ENCODE measurements at places on chromosomes 7 and 10.

GRCh38 chr10:68578974-68579373 lies 18.8 kb downstream of the TET1 start:
- DNase-seq, result no peak

DNA sequence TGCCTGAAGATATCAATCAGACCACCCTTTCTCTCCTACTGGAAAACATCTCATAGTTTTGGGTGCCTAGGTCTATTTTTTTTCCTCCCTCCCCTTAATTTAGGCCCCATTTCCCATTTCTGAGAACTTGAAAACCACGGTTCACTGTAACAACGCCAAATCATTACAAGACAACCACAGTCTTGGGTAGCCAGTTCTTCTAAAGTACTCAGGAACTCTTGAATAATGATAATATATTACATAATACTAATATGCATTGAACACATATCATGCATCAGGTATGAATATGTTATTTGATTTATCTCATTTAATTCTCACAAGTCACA lies 185.1 kb upstream of the ADO start:
- no peak for DNase-seq

- DNase-seq, result no peak
Measured at GRCh38 chr7:2864999-2865670, 21.0 kb upstream of the GNA12 start.

- DNase-seq, result no peak
Measured at GRCh38 chr7:141416650-141417270, 134.4 kb upstream of the AGK start.

DNA sequence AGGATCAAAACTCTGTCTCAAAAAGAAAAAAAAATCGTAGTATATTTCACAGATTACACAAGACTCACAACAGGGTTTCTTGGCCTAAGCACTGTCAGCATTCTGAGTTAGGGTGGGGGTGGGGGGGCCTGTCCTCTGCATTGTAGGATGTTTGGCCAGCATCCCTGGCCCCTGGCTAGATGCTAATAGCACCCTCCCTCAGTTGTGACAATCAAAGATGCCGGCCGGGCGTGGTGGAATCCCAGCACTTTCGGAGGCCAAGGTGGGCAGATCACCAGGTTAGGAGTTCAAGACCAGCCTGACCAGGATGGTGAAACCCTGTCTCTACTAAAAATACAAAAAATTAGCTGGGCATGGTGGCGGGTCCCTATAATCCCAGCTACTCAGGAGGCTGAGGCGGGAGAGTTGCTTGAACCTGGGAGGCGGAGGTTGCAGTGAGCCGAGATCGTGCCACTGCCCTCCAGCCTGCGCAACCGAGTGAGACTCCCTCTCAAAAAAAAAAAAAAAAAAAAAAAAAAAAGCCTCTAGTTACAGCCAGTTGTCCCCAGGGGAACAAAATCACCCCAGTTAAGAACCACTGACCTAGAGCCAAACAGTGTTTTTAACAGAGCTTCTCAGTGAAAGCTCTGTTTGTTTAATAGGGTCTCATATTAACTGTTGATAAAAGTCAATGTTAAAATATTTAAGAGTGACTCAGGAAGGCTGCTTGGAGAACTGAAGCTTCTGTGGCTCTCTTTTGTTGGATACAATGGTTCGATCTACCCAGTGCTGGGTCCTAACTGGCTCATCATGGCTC lies 161.0 kb upstream of the FAM171A1 start:
- no peak for DNase-seq

GRCh38 chr7:69847921-69848612 lies 249.8 kb downstream of the AUTS2 start:
- DNase-seq, result no peak

GRCh38 chr10:32337350-32337749 lies 9.6 kb downstream of the EPC1 start:
- no peak for DNase-seq

DNA sequence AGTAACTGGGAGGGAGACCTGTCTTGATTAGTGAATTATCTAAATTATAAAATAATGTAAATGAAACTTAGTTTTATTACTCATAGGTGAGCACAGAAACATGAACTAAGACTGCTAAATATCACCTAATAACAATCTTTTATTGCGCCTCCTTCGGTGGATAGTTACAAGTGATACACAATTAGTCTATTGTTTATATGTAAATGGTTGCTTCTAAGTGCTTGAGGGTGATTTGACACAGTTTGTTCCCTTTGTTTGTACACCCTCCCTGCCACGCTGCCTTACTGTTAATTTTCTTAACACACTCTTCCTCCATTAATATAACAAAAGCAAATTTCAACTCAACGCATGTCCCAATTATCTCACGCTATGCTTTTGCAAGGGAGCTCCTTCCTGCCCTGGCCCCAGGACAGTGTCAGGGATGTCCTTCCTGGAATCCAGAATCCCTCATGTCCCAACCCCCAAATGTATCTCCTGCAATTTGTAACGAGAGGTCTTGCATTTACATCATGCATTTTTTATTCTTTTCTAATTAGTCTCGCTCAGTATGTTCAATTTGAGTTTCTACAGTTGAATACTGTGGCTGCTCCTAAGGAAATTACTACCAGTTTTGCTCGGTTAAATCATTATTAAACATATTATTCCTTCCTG lies 4.2 kb downstream of the NPSR1 start:
- no peak for DNase-seq

DNA sequence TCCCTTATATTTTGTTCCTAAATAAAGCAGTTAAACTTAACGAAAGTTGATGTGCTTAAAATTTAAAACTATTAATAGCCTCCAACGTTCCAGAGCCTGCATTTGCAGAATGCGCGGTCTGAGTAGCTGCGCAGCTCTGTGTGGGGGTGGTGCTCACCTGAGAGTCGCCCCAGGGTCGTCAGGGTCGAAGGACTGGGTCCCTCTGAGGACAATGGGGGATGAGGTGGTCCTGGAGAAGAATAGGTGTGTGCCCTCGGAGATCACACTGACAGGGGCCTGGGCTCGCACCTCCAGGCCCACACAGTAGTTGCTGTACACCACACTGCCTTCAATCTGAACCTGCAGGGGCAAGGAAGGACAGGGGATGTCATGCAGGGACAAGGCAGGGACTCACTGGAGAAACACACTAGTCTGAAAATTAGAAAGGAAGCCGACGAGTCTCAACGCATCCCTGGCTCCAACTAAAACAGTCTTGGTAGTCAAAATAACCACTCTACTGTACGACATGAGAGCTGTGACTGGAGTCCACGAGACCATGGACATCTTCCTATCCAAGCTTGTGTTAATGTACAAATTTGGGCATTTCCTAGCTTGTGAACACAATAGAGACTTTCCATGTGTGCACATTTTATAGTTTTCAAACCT lies 54.4 kb downstream of the PKD1L1 start:
- DNase-seq, result no peak

- DNase-seq, result no peak
Measured at GRCh38 chr7:47783456-47784223, 164.6 kb downstream of the PKD1L1 start.

- no peak for DNase-seq
Measured at GRCh38 chr10:68208424-68209042, 23.4 kb downstream of the ATOH7 start.

GRCh38 chr10:16519908-16520861 lies 1.5 kb downstream of the C1QL3 start:
- no peak for DNase-seq

GRCh38 chr7:44846816-44847508 lies 925 bp downstream of the H2AZ2 start:
- no peak for DNase-seq

DNA sequence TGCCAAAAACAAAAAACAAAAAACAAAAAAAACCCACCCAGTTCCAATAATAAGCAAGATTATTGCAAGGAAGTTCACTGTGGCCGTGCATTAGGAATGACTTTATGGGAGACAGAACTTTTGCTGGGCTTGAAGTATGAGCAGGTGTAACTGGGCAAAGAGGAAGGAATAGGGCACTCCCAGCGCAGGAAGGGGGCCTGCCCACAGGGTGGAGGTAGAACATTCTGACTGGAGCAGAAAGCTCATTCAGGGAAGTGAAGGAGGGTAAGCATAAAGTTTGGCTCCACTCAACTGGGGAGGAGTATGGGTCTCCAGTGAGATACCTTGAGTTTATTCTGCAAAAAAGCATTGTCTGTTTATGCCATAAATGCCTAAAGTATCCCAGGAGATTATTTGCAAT lies 42.1 kb upstream of the WIPF3 start:
- DNase-seq, result no peak

DNA sequence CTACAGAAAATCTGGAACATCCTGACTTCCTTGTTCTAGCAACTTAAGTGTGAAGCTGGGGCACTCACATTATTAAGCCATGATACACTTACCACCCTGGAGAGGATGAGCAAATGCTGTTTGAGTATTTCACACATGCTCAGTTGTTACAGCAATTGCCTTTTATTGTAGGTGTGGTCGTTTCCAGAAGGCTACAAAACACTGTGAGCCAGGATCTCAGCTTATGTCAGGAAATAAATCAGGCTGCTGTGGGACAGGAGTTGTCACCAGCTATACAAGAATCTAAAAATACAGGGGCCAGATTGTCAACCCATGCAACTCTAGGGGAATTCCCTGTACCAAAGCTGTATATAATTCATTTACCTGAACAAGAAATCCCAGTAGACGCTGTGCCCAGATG lies 273.3 kb upstream of the SP4 start:
- DNase-seq, result no peak

- no peak for DNase-seq
Measured at GRCh38 chr7:105905209-105905909, 29.0 kb upstream of the ATXN7L1 start.

- DNase-seq, result no peak
Measured at GRCh38 chr10:86261941-86262687, 104.5 kb downstream of the GRID1 start.

- DNase-seq, result no peak
Measured at GRCh38 chr10:79170993-79171392, 102.2 kb downstream of the ZMIZ1 start.

- DNase-seq, result no peak
Measured at GRCh38 chr7:148670807-148671206, 27.9 kb upstream of the CUL1 start.

DNA sequence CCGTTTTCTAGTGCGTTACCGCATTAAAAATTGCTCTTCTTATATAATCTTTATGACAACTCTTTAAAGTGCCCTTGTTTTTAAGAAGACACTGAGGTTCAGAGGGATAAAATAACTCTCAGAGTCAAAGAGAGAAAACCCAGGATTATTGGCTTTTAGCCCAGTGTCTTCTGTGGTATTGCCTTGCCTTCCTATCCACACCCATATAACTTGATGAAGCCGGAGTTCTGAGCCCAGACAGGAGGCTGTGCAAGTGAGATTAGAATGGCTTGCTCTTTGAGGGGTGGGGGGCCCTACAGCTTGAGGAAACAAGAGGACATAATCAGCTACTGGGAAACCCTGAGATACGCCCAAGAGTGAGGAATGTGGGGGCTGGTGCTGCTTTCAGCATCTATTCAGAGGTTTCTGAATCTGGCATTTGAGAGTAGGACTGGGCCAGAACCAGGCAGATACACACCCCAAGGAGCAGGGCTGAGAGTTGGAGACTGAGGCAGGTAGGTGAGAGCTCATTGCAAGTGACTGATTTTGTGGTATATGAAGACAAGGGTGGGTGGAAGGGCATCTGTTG lies 2.3 kb downstream of the PRXL2A start:
- no peak for DNase-seq

- no peak for DNase-seq
Measured at GRCh38 chr10:127872871-127873600, 19.7 kb downstream of the CLRN3 start.

DNA sequence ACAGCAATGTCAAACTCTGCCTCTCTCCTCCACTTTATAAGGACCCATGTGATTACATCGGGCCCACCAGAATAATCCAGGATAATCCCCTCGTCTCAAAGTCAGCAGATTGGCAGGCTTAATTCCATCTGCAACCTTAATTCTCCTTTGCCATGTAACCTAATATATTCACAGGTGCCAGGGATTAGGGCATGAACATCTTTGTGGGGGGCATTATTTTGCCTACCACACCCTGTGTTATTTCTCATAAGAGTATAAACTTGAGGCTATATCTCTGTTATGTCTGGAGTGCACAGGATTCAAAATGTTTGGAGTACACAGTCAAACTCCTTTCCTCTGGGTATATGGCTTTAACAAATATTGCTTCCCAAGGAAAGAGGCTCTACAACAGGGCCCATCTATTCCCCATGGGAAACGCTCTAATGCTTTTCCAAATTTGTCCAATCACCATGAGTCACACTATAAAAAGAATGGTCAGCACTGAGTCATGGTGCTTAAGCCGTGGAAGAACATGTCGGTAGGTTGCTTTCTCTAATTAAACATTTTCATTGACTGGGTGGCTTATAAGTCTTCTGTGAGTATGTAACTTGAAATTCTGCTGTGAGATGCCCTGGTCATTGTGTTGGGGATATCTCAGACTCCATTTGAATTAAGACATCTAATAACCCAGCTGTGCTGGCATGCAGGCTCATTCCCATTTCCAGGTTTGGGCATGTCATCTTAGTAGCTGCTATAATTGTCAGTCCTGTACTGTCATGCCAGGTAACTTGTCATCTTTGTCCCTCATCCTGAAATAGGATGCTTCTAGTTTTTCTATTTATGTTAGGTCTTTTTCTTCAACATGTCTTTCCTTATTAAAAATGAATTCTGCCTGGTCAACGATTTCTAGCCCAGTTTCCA lies 11.5 kb upstream of the AKR1B10 start:
- DNase-seq, result no peak

DNA sequence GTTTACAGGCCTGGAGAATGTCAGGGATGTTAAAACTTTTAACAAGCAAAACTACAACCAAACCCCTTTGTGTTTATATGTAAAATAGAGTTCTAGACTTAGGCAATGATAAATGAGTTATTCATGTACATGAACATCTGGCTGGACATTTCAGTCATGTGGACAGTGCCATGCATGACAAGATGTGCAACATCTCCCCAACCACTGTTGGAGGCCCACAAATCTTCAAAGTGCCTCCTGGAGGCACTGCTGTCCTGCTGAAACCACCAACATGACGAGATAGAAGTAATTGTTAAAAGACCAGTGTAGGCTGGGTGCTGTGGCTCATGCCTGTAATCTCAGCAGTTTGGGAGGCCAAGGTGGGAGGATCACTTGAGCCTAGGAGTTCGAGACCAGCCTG lies 18.4 kb downstream of the PPIA start:
- DNase-seq, result no peak

GRCh38 chr7:24767878-24768569 lies 10.8 kb upstream of the GSDME start:
- DNase-seq, result no peak
